HT1080 (cell line): ENCODE measurements at places on chromosomes 7 and 10.
A peak's percentile ranks its signal among the peaks of the same experiment; 100 is the strongest.

DNA sequence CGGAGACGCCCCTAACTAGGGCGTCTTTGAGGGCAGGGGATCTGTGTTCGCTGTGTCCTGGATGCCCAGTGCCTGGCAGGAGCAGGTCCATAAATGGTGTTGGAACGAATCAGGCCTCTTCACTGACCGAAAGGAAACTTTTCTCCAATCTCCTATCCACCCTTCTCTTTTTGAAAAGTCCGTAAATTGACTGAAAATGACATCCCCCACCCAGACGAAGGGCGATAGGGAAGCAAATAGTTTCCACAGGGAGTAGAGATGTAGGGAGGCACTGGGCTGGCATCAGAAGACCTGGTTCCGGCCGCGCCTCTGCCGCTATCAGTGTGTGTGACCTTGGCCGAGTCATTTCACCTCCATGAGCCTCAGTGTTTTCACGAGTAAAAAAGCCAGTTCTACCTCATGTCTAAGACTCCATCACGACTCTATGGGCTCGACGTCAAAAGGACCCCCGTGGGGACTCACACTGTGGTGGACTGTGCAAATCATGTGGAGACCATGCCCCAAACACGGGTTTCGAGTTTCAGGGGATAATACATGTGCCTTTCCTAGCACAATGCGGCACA is 497 bp upstream of the RAB11FIP2 start:
- DNase-seq = no peak

- DNase-seq = no peak
Measured at GRCh38 chr10:71776481-71776925, 3.2 kb upstream of the VSIR start.

- DNase-seq = no peak
Measured at GRCh38 chr10:110619514-110620397, 24.4 kb upstream of the RBM20 start.

DNA sequence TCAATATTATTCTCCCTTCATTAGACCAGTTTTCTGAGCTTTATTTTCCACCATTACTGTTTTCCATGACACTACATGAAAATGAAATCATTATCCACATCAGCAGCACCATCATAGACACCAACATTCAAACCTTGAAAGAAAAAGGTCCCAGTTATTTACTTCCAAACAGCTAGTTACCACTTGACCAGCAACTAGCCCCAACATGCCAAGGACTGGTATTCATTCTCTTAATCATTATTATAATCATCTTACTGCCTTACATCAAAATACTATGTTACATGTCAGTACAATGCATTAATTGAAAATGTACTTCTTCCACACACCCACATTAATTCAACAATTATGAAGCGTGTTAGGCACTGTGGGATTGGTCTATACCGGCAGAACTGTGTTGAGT is 199.4 kb downstream of the TSPAN12 start:
- DNase-seq = no peak

- no peak for DNase-seq
Measured at GRCh38 chr7:91251877-91252276, 12.4 kb upstream of the FZD1 start.

- DNase-seq = no peak
Measured at GRCh38 chr7:70266186-70266585, 667.9 kb downstream of the AUTS2 start.

GRCh38 chr10:70381471-70382421 is 679 bp downstream of the LRRC20 start:
- peak; percentile 23 for DNase-seq

DNA sequence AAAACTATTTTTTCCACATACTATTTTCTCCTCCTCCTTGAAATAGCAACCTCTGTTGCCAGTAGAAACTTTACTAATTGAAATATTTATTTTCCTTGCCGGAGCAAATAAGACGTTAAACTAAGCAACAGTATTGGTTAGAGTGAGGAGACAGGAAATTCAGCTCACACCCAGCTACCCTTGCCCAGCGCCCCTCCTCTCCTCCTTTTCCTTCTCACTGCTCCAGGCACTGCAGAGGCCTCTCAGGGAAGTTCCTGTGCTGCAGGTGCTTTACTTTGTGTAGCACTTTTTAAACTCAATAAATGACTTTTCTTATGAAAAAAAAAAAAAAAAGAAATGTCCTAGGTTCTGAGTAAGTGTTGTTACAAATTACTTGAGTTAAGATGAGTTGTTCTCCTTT is 134.0 kb downstream of the SEMA3E start:
- DNase-seq = no peak

GRCh38 chr10:11856678-11857077 is 33.5 kb downstream of the PROSER2 start:
- DNase-seq = no peak

DNA sequence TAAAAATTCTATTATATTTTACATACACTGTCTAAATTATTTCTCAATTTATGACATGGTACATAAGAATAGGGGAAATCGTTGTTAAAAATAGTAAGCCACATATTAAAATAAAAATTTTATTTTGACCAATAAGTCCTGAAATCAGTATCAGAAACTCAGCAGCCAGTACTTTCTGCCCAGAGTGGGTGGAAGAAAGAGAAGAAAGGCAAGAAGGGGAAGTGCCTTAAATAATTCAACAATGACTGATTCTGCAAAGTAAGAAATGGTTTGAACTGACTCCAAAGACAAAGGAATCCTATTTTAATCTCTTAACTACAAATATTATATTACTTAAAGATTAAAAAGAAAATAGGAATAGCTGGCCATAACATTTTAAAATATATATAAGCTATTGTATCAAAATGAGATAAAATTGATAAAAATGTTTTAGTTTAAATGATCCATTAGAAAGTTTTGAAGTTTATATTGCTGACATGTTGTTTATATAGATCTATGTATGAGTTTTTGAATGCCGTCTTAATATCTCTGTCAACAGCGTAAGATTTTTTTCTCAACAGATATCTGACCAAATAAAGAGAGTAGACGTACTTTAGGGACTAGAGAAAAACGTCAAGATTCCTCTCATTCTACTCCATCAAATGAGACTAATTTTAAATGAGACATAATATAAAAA is 30.2 kb upstream of the NRCAM start:
- DNase-seq = peak; percentile 11

DNA sequence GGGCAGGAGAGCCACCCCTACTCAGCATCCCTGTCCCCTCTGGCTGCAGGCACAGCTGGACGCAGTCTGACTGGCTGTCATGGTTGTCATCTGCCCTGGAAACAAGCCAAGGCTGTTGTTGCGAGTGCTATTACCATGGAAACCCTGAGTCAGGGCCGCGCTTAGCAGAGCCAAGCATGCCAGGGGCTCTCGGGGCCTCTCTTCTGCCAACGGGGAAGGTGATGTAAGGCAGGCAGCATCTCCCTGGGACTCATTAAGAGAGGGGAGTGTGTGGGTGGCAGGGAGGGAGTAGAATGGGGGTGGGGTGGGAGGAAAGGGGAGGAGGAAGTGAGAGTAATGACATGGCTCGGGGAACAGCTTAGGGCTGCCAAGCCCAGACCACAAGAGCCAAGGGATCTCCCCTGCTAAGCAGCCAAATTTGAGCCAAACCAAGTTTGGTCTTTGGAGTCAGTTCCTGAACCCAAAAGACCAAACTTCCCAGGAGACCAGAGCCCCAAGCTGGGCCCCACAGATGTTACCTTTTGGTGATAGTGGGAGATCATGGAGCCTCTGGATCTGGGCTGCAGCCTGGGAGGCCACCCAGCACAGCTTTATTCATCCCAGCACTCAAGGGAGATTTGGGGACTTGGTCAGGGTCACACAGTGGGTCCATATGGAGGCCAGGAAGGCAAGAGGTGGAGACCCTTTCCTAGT is 67.6 kb downstream of the TMEM130 start:
- peak; percentile 24 for DNase-seq

DNA sequence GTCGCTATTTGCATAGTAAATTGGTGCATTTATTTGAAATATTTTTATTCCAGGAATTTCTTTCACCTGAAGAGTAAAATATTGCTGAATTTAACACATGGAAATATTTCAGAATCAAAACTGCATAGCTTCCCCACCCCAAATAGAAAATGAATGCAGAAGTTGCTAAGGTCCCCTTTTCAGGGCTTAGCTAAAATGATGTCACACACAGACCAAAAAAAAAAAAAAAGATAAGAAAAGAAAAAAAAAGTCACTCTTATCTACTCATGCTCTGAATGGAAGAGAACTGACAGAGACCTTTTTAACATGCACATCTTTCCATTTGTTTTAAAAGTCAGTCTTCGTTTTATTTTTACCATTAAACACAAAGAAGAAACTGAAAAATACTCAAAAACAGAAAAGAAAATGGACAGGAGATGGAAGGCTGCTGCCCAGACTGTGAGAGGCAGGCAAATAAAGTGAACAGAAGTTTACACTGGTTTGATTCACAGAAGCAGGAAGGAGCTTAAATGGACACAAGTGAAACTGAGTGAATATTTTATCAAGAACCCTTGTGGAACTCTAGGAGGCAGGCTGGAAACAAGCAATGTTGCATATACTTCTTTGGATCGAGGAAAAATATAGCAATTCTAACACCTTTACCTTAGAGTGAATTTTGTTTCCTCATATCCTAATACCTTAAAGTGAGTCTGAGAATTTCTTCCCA is 32.0 kb downstream of the PSMC2 start:
- DNase-seq = peak; percentile 7

GRCh38 chr7:79598351-79598750 is 144.9 kb upstream of the MAGI2 start:
- no peak for DNase-seq

- DNase-seq = no peak
Measured at GRCh38 chr10:68954904-68955303, 1.1 kb upstream of the DDX21 start.

DNA sequence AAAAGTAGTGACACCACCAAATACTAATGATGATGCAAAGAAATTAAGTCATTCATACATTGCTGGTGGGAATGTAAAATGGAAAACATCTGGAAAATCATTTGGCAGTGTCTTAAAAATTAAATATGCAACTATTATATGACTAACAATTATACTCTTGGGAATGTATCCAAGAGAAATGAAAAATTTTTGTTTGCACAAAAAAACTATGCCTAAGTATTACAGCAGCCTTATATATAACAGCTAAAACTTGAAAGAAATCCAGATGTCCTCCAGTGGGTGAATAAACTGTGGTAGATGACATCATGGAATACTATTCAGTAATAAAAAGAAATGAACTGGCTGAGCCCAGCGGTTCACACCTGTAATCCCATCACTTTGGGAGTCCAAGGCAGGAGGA is 132.0 kb downstream of the NEBL start:
- no peak for DNase-seq

- DNase-seq = no peak
Measured at GRCh38 chr7:137878333-137878961, 31.7 kb upstream of the DGKI start.

- peak; percentile 79 for DNase-seq
Measured at GRCh38 chr7:82183634-82184033, 259.9 kb downstream of the CACNA2D1 start.
